ENCODE measurements at places on chromosomes 3 and 15. TPM values are rescaled to one million over a fixed set of nuclear protein-coding genes. Genes with fewer than 3 reads are reported as not detected.

Gene GRIP2
- 4.2 TPM for total RNA-seq

Gene TUSC2
- 11.4 TPM for total RNA-seq

Gene FOXB1
- total RNA-seq = 0.91 TPM

Gene ARGFX
- not detected for total RNA-seq

Gene TICRR
- 5.7 TPM for total RNA-seq

Gene PLSCR5
- total RNA-seq = not detected

Gene PARP3
- 2.4 TPM for total RNA-seq
